Aortic smooth muscle cell (primary cell): ENCODE measurements at places on chromosomes 6 and 20. TPM values are rescaled to one million over a fixed set of nuclear protein-coding genes. Genes with fewer than 3 reads are reported as not detected.

The OOEP gene
- total RNA-seq: not detected in 2 replicates

The METTL24 gene
- total RNA-seq: 2.1 and 2.2 TPM in 2 replicates

The HEY2 gene
- total RNA-seq: 1.1 and 1.7 TPM in 2 replicates

The NFYA gene
- 12.6 and 14.8 TPM in 2 replicates for total RNA-seq

The EDN3 gene
- not detected in 2 replicates for total RNA-seq

The ZSCAN23 gene
- total RNA-seq: 3.2 and 3.4 TPM in 2 replicates

The JPH2 gene
- total RNA-seq: 0.13 and 0.37 TPM in 2 replicates

The PTK6 gene
- 0.12 and 0.13 TPM in 2 replicates for total RNA-seq

The ACSS1 gene
- total RNA-seq: 2.0 and 4.9 TPM in 2 replicates
